ENCODE measurements at places on chromosomes 13 and 19.

- DNase-seq = no peak
These were observed 21.3 kb downstream of the ZNF77 start for GRCh38 chr19:2923510-2923909.

DNA sequence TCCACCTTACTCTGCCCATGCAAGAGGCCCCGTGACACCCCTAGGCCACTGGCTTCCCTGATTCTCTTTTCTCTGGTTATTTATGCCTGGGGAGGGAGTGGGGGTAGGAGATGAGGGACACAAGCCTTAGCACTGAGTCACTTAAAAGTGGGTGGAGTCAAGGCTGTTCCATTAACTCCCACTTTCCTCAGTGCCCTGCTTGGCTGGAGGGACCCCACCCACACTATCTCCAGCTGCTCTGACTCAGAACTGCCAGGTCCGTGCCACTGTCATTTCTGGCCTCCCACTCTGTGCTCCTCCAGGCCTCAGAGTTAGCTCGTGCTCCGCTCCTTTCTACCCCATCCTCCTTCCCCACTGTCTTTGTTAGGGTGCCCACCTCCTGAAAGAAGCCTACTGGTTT, 113.4 kb upstream of the UQCRFS1 start:
- no peak for DNase-seq

GRCh38 chr13:98406427-98406826, 170.5 kb downstream of the STK24 start:
- DNase-seq = no peak

DNA sequence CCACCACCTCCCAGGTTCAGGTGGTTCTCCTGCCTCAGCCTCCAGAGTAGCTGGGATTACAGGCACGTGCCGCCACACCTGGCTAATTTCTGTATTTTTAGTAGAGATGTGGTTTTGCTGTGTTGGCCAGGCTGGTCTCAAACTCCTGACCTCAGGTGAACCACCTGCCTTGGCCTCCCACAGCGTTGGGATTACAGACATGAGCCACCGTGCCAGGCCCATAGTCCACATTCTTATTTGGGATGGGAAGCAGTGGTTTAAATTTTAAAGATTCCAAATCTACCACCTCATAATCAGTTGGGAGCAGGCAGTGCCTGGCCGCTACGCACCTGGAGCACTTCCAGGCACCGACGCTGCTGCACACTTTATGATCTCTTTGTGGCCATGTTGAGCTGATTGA, 160.6 kb upstream of the SOX1 start:
- DNase-seq = no peak

- DNase-seq = peak; percentile 24
These were observed 12.1 kb upstream of the ZNF554 start for GRCh38 chr19:2807379-2808128.

DNA sequence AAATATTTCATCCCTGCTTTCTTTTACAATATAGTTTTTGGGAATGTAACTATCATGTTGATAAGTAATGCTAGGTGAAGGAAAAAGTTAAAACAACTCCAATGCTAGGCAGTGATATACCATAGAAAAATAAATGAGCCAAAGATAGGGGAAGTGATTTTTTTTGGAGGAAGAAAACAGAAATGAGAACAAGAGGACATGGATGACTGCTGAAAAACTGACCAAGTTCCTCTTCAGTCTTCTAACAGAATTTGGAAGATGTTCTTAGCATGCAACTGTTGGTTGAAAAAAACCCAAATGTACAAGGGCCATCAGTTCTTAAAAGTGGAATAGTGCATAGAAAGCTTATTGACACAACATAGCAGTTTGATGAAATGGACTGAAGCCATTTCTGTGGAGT, 262.5 kb upstream of the STARD13 start:
- DNase-seq = no peak

- DNase-seq = no peak
These were observed 99.6 kb downstream of the SUCLA2 start for GRCh38 chr13:47901441-47901840.

DNA sequence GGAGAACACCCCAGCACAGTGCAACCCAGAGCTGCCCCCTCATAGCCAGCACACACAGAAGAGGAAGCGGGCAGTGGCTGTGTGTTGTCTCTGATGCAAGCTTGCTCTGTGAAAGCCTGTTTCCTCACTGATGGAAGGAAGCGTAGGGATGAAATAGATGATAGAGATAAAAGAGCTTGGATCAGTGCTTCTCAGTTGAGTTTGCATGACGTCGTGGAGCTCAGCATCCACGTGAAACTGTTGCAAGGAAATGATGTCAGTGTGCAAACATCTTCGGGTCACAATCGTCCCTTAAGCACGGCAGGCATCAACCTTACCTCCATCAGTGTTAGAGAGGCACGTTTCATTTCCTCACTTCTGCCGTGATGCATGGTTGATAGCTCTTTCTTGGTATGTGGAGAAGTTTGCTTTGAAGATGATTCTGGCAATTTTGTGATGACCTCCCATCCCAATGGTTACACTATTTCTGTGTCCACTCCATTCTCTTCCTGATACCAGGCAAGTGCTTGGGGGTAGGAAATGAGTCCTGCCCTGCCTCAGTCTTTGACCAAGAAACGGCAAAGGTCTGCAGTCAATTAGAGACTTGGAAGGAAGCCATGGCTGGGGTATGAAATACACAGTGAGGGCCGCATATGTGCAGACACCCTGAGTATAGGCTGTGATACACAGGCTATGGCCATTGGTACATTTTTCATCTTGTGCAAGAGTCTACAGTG, 183.0 kb downstream of the ZNF536 start:
- DNase-seq = no peak

DNA sequence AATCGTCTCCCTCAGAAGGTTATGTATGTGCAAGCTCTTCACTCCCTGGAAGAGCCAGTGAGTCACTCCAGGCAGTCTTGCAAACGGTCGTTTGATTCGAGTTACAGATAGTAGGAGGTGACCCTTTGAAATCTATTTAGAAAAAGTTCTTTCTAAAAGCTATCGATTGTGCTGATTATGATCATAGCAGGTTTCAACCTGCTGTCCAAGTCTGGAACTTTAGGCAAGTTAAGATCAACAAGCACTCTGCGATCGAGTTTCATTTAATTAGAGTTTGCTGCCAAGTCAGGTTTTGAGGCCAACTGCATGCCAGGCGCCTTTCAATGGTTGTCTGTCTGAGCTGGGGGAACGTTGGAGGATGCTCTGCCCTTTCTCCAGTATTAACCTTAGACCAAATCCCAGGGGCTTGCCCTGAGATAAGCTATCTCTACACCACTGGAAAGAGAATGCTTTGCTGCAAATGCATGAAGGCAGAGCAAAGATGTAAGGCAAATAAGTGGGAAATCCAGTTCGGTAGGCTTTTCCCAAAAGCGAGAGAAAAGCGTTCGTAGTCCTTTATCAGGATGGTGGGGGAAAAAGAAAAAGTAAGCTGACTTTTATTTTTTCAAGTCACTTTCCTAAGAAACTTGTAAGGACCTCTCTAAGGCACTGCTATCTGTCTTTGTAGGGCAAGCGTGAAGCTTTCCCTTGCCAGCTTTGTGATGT, 287.5 kb downstream of the ATP8A2 start:
- no peak for DNase-seq

DNA sequence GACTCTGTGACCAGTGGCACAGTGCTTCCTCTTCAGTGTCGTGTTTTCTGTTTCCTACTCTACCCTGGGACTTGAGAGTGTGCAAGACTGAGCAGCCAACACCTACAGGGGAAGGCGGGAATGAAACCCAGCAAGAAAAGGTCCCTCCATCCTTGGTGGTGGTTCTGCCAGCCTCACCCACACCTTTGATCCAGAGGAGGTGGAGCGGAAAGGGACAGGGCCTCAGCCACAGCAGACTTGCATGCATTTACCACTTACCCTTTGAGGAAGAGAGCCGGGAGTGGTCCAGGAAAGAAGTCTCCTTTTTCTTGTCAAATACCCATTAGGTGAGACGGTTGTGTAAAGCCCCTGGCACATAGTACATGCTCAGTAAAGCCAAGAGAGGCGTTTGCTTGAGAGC, 164.8 kb upstream of the ZNF536 start:
- DNase-seq = no peak

DNA sequence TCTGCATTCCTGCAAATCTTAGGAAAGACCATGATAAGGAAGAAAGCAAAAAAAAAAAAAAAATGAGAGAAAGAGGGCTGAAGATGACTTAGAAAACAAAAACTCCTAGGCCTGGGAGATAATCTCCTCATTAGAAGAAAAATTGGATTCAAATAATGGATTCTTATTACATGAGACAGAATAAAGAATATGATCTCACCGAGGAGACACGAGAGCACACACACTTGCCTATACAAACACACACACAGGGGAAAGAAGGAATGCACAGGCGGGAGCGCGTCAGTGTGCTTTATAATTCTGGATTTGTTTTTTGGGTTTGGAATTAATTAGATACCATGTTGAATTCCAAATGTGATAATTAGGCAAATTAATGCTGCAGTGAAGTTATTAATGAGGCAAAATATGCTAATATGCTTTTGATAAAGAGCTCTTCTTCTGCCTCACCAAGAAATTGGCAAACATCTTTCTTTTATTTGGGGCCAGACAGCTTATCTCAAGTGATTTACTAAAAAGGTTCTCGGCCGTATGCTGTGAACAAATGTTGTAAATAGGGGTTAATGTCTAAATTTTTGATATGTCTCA, 36.1 kb upstream of the PCDH8 start:
- DNase-seq = no peak

- no peak for DNase-seq
These were observed 511.8 kb upstream of the NBEA start for GRCh38 chr13:34430294-34430693.

DNA sequence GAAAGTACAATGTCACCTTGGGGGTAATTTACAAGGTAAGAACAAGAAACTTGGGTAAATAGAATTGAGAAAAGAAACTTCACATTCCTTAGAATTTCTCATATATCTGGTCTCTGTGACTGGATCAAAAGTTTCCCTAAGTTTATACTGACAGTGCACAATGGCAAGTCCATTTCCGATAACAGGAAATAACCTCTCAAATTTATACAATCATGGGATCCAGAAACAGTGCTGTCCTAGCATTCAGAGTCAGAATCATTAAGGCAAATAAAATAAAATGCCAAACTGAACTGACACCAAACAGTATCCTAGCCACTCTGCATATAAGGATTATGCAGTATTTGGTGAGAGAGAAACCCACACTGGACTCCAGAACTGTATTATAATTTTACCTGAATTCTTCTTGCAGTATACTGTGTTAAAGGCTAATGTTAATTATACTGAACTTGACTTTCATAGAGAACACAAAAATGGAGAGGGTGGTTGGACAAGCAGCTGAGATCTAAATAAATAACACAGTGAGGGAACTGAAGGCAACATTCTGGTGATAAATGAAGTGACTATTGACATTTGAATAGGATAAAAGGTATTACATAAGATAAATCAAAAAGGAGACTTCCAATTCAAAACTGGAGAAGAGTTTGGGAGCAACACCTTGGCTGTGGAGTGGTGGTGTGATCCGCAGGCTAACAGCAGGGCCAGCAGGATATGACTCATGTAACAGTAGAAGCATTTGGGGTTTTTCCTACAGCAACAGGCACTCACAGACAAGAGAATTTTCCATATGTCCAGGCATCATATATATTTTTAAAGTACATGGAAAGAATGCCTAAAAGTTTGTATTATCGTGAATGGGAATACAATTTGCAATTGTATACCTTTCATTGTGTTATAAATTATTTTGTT, 932.5 kb upstream of the MIR17HG start:
- no peak for DNase-seq

DNA sequence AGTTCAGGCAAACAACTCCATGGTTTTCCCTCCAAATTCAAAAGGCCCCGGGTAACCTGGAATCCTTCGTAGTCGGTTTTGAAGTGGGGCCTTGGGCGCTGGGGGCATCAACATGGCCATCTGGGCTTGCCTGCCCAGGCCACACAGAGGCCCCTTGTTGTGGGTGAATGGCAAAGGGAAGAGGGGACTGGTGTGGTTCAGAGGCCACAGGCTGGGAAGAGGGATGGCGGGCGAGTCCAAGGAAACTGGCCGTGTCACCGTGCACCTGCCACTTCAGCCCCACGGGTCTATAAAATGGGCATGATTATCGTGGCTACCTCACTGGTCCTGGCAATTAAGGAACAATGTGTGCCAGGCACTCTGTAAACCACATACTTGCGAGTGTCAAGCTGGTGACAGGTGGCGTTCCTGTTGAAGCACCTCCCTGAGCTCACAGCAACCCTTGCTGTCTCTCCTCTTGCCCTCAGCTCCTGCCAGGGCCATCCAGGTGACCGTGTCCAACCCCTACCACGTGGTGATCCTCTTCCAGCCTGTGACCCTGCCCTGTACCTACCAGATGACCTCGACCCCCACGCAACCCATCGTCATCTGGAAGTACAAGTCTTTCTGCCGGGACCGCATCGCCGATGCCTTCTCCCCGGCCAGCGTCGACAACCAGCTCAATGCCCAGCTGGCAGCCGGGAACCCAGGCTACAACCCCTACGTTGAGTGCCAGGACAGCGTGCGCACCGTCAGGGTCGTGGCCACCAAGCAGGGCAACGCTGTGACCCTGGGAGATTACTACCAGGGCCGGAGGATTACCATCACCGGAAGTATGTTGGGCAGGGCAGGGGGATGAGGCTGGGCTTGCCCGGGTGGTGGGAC, 1.3 kb downstream of the LSR start:
- DNase-seq = no peak

DNA sequence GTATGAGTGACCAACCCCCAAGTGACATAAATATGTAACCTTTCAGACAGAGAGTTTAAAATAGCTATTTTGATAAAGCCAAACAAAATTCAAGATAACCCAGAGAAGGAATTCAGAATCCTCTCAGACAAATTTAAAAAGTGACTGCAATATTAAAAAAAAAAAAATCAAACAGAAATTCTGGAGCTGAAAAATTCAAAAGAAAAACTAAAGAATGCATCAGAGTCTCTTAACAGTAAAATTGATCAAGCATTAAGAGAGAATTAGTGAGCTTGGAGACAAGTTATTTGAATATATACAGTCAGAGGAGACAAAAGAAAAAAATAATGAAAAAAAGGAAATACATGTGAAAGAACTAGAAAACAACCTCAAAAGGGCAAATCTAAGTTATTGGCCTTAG, 53.1 kb upstream of the ATXN8OS start:
- no peak for DNase-seq

- DNase-seq = no peak
These were observed 134.3 kb upstream of the MYO16 start for GRCh38 chr13:108494991-108495645.

- DNase-seq = peak; percentile 55
These were observed 545 bp downstream of the RAD23A start for GRCh38 chr19:12946092-12946721.

GRCh38 chr19:39199025-39199424, 2.3 kb downstream of the NCCRP1 start:
- no peak for DNase-seq

DNA sequence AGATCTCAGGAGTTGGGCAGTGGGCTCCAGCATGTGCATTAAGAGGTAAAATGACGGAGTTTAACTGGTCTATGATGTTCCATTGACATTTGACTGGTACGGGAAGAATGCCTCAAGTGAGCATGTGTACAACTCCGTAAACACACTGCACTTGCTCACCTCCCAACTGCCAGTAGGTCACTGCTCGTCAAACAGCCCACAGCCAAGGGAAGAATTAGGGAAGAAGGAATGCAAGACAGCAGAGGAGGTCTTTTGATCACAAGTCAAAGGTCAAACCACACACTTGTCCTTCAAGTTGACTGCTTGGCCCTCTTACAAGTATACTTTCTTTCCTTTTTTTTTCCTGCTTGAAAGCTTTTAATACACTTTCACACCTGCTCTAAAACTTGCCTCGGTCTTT, 236.7 kb downstream of the B3GLCT start:
- DNase-seq = no peak
